ENCODE measurements at places on chromosomes 6 and 20. TPM values are rescaled to one million over a fixed set of nuclear protein-coding genes. Genes with fewer than 3 reads are reported as not detected.

DNA sequence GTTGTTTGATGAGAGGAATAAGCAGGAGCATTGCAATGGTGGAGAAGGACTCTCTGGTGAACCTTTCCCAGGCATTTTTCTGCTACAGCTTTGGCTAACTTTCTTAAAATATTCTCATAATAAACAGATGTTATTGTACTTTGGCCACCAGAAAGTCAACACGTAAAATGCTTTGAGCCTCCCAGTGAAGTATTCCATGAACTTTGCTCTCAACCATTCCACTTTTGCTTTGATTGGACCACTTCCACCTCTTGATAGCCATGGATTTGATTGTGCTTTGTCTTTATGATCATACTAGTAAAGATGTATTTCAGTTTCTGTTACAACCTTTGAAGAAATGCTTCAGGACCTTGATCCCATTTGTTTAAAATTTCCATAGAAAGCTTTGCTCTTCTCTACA lies 241.1 kb downstream of the TENT5A start:
- no peak for DNase-seq

GRCh38 chr20:62321521-62321948 lies 18.7 kb downstream of the ADRM1 start:
- DNase-seq: no peak

DNA sequence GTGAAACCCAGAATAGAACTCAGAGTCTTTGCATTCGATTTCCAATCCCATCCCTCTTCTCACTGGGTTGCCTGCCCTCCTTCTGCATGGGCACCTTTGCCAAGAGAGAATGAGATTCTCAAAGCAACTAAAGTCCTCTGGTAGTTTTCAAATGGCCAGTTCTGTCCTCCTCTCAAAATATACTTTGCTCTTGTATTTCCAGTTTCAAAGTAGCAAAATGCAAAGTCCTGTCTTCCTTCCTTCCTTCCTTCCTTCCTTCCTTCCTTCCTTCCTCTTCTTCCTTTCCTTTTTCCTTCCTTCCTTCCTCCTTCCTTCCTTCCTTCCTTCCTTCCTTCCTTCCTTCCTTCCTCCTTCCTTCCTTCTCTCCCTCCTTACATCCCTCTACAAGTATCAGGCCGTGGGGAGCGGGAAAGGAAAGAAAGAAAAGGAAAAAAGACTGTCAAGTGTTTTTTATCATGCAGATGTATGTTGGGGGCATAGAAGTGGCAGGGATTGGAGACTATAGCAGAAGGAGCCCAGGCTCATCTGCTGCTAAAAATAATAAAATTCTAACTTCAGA lies 265.2 kb downstream of the CD83 start:
- no peak for DNase-seq

DNA sequence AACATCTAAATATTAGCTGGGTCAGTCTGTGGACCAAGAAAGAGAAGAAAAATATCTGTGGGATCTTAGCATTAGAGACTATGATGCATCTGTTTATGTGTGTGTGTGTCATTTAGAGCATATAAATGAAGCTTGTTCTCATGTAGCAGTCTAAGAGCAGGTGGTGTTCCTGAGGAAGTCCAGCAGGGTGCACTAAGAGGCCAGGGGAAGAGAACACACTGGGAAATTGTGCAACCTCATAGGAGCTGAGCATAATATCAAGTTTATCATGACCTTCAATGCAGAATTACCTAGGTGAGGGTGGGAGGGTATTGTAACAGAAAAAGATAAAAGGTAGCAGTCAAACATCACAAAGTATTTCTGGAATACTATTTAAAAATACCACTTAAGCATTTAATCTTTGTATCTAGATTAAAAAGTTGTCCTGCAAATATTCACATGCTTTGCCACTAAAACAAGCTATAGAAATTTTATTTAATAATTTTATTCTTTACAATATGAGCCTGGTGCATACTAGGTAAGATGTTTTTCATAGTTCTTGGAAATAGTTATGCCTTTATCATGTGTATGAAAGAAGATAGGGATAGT lies 80.5 kb downstream of the SMPDL3A start:
- no peak for DNase-seq

Gene EEF1A2
- 0.67 TPM for total RNA-seq

Gene DLL1
- total RNA-seq: 14.6 TPM

GRCh38 chr6:69581581-69581980 lies 215.2 kb downstream of the LMBRD1 start:
- DNase-seq: no peak

- DNase-seq: no peak
Observed at GRCh38 chr6:17086469-17086868, 15.4 kb upstream of the STMND1 start.

Gene ADAM33
- 11.0 TPM for total RNA-seq

GRCh38 chr6:169487579-169488436 lies 214.0 kb downstream of the WDR27 start:
- no peak for DNase-seq

DNA sequence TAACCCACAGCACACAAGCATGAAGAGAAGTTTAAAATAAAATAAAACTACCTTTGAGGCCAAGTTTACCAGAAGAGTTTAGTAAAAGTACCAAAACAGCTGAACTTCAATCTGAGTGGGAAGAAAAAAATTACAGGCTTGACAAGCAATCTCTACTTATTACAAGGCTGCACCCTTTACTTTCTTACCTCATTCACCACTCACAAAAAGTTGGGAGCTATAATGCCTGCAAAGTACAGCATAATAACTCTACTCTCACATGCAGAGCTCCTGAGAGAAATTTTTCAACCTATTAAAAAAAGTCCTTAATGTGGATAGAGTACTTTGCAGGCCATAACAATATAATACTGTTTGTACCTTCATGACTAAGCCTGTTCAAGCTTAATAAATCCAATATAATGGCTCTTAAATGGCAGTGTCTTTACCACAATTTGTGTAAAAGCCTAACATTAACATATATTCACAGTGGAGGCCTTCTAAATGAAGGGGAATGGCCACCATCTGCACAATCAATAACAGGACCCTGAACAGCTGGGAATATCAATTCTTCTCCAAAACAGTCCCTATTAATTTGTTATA lies 103.1 kb downstream of the DST start:
- DNase-seq: no peak

Gene SLC22A1
- 2.7 TPM for total RNA-seq

DNA sequence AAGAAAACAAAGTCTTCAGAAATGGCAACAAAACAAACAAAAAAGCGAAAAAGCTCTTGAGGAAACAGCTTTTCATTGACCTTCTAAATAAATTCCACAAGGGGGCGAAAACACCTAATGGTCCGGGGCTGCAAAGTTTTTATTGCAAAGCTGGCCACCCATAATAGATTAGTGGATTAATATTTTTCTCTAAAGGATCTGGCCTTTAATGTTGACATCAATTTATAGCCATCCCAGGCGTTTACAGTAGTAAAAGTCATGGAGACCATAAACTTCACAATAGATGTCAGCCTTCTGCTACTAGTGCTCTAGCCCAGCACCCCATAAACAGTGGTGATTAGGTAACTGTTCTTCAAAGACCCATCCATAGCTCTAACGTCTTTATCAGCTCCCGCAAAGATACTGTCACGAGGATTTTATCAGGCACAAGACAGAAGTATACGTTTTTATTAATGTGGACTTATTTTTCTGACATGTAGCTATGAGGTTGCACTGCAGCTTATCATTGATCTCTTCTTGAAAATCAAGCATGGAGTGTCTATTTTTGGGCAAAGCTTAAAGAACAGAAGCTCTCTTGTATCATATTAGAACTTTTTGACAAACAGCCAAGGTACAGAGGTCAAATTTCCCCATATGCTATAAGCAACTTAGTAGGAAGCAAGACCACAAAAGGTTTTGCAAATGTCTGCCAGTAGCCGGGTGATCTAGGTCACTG lies 4.7 kb downstream of the CITED2 start:
- no peak for DNase-seq

Gene IP6K3
- 4.6 TPM for total RNA-seq

DNA sequence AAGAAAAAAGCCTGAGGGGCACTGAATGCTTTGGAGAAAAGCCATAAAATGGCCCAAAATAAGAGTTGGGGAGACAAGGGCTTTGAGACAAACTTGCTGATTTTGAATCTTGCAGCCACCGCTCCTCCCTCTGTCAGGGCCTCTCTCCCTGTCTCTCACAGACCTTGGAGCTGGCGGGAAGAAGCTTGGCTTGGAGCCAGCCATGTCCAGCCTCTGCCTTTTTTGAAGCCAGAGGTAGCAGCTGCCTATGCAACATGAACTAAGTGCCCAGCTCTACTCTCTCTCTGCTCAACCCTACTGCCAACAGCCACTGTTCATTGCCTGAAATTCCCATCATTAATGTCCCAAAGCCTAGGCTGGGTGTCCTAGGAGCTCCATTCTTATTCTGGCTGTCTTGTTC lies 63.7 kb upstream of the CTNNBL1 start:
- no peak for DNase-seq

GRCh38 chr6:167984876-167985604 lies 12.4 kb upstream of the KIF25 start:
- DNase-seq: no peak

Gene CASP8AP2
- 16.5 TPM for total RNA-seq

DNA sequence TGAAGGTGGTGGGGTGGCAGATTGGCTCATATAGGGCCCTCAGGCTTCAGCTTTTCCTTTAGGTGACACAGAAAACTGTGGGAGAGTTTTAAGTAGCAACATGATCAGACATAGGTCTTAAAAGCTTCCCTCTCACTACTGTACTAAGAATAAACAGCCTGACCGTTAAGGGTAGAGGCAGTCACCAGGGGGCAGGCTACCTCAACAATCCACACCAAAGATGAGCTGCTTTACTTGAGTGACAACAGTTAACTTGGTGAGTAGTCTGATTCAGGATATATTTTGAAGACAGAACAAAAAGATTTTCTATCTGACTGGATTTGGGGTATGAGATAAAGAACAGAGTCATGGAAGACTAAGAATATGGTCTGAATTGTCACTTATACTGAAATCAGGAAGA lies 193.1 kb upstream of the SHLD1 start:
- no peak for DNase-seq

Gene PTCRA
- total RNA-seq: 5.0 TPM

DNA sequence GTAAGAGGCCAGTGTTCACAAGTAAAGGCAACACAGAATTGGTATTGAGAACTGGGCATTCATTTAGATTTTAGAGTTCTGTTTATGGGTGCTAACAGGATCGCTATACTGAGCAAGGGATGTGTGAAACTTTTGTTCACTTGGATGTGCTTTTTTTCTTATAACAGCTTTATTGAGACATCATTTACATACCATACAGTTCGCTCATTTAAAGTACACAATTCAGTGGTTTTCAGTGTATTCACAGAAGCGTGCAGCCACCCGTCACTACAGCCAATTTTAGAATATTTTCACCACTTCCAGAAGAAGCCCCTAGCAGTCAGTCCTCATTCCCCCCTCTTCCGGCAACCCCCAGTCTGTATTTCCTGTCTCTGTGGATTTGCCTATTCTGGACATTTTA lies 48.7 kb downstream of the GFRA4 start:
- DNase-seq: no peak

Gene GSTA2
- total RNA-seq: not detected

DNA sequence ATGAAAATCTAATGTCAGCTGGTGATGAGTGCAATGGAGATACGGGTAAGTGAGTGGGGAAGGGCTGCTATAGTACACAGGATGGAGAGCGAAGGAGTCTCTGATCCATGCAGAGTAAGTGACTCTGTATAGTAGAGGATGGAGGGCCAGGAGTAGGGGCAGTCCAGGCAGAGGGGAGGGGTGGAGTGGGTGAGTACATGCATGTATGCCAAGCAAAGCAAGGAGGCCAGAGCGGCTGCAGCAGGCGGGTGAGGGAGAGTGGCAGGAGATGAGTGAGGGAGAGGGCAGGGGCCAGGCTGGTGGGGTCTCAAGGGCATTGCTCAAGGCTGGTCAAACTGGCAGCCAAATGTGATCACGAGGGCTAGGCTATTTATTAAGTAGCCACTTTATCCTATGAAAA lies 94.0 kb downstream of the PREP start:
- DNase-seq: no peak

Measured in upper lobe of right lung (tissue), 1 donor.